HS-27A (cell line): ENCODE measurements at places on chromosomes 3 and 15.

- no peak for DNase-seq
These were observed 777 bp downstream of the LOXL1 start for GRCh38 chr15:73927003-73927475.

- DNase-seq, result no peak
These were observed 55.2 kb downstream of the PGPEP1L start for GRCh38 chr15:98952381-98952803.

DNA sequence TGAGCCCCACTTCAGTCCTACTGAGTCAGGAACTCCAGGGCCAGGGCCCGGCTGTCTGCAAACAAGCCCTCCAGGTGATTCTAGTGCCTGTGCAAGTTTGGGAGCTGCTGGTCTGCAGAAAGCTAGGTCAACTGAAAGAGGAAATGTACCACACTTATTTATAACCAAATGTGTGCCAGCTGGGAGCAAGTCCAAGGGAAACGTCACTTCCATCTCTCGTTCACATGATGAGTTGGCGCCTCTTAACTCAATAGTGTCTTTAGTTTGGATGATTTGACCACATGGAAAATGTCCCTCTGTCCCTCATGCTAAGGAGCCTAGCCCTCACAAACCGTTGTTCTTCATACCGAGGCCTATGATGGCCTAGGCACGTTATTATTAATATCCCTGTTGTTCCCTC lies 43.2 kb downstream of the GOLGA8S start:
- DNase-seq, result no peak

- no peak for DNase-seq
These were observed 491.0 kb downstream of the ROBO2 start for GRCh38 chr3:77530870-77531269.

GRCh38 chr15:38539008-38539343 lies 25.6 kb downstream of the RASGRP1 start:
- DNase-seq, result no peak

DNA sequence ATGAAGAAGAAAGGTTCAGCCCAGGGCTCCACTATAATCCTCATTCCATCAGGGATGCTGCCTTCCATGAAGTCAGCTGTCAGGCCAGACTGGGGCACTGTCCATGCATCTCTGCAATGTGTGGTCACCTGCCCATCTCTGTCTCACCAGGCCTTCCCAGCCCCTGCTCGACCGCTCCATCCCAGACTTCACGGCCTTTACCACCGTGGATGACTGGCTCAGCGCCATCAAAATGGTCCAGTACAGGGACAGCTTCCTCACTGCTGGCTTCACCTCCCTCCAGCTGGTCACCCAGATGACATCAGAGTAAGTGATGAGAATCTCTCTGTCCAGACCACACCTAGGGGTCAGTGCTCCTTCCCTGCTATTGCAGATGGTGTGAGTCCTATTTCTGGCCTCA lies 454.1 kb downstream of the EPHB1 start:
- no peak for DNase-seq

DNA sequence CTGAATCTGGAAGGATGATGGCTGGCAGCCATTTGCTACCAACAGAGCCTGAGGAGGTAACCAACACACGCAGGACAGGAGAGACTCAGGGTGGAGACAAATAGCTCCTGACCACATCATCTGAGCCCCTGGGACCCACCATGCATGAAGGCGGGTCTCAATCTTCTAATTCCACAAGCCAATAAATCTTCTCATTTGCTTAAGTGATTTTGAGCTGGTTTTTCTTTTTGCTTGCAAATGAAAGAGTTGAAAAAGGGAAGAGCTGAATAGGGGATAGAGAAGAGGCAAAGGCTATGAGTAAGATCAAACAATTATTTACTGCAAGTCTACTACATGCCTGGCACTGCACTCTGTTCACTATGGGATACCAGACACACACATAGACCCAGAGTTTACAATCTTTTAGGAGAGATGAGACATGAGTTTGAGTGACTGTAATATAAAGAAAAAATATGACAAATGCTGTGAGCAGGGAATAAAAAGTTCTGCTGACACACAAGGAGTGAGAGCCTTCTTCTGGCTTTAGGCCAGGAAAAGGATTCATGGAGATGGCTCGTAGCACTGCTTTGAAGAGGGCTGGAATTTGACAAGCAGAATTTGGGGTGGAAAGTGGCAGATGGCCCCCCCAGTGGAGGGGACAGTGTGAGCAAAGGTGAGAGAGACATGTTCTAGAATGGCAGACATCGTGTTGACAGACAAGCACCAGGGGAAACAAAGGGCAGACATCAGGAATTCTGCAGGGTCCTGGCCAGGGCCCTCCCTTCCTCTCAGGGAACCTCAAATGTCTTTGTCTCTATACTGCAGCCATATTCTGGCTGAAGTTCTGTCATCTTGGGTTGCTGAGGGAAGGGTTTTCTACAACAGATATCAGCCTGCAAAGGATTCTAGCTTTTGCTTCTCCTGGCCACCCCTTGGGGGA lies 69.8 kb upstream of the WNT5A start:
- DNase-seq, result no peak

DNA sequence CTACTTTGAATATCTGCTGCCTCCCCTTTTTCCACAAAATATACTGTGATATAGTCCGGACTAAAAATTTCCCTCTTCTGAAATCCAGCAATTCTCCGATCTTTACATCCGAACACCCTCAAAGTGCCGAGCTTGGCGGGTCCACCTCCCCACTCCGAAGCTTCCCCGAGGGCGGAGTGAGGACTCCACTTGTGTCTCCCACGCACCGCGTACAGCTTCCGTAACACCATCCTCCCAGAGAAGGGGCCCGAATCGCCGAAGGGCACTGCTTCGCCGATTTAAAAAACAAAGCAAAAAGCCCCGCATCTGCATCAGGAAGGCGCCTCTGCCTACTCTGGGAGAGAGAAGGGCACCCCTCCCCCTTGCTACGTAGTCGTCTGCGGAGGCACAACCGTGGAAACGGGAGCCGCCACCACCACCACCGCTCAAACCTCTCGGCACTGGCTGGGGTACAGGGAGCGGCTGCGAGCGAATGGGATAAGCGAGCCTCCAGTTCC lies 551 bp downstream of the NCBP2 start:
- peak; percentile 22 for DNase-seq

GRCh38 chr3:120795959-120796358 lies 53.4 kb downstream of the GTF2E1 start:
- DNase-seq, result no peak

- DNase-seq, result no peak
These were observed 115.5 kb downstream of the SLC25A26 start for GRCh38 chr3:66336333-66336766.

- DNase-seq, result no peak
These were observed 2.7 kb downstream of the LMAN1L start for GRCh38 chr15:74815121-74815934.

DNA sequence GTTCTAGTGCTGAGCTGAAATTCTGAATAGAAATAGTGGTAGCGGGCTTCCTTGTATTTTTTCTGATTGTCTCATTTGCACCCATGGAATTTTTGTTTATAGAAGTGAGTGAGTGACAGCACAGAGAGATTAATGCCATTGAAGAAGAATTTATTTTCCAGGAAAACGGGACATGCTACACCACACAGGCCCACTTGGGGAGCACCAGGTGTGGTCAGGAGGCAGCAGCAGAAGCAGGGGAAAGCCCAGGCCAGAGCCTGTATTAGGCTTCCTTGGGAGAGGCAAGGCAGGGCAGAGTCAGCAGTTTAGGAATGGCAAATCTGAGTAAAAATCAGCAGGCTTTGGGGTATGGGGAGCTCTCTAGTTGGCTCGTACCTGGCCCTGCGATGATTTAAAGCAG lies 88.4 kb upstream of the ATP11B start:
- no peak for DNase-seq

DNA sequence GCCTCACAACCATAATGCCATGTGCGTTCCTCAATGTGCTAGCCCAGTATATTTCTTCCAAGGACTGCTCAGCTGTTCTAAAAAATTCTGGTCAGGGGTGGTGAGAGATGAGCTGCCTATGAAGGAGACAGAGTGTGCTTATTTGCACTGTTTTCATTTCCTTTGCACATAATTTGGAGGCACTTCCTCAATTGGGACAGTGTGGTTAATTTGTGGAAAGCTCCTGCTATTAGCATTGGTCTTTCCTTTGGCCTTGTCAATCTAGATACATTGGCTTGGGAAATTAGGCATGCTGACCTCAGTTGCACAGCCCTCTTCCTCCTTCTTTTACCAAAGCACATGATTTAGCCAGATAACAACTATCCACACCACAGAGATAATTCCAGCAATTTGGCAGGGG lies 9.4 kb downstream of the FAM81A start:
- DNase-seq, result no peak

DNA sequence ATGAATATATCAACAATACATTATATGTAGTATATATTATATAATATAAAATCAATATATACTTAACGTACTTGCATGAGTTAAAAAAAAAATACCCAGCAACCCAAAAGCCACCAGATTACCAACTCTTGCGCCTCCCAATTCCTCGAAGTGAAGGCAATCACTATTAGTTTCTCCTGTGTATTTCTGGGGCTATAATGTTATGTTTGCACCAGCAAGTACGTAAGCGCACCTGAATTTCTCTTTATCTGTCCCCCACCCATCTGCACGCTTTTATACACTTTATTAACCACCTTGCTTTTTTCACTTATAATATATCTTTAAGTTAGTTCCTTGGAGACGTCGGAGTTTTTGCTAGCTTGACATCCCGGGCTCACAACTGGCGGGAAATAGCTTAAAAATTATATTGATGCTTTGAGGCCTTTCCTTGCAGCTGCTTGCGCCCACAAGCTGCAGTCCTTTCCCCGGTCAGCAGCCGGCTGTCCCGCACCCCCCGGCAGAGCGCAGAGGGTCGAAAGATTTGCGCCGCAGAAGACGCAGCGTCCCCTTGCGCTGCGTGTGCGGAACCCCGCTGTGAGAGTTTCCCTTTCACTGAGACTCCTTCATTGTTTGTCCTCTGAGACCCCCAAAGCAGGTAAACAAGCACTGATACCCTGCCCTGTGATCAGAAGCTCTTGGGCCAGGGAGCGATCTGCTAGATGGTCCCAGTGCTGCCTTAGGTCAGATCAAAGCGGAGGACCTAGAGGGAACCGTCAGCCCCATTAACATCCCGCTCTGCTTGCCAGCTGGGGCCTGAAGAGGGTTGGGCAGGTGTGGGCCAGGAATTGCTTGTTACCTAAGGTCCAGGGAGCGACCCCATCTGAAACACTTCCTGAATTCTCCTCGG lies 8.9 kb upstream of the EOMES start:
- no peak for DNase-seq

DNA sequence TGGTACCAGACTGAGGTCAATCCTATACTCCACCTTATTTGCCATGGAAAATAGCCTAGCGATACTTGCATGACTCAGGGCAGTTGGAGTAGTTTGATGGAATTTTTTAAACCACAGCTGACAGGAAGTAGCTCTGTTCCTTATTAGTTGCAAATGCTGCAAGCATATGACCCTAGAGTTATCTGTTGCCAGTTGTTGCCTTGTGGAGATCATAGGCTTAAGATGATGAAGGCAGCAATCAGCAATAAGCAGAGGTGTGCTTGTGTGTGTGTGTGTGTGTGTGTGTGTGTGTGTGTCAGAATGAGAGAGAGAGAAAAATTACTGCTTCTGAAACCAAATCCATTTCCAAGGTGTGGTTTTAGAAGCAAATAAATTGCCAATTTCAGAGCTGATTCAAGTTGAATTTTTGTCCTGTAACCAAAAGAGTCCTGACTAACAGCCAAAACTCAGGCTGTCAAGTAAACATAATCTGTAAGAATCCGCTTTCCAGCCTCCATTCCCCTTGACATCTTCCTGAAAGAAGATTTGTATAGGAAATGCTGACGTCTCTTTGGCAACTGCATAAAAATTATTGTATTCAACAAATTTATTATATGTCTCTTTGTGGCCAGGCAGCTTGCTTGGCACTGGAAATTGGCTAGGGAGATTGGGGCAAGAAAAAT lies 141.2 kb downstream of the SERPINI1 start:
- peak; percentile 27 for DNase-seq

GRCh38 chr3:24006-24405 lies 172.6 kb upstream of the CHL1 start:
- DNase-seq, result no peak

DNA sequence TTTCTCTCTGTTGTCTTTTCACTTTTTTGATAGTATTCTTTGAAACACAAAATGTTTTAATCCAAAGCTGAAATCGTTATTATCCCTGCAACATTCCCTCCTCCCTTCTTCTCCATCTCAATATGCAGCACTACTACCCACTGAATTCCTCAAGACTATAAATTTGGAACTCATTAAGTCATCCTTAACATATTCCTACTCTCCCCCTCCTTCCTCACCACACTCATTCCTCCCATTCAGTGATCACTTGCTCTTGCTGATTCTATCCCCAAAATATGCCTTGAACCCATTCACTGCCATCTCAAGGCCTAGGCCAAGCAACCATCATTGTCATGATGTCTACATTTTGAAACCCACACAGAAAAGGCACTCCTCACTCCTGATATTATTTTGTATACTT lies 2.4 kb upstream of the PIK3R4 start:
- DNase-seq, result no peak

DNA sequence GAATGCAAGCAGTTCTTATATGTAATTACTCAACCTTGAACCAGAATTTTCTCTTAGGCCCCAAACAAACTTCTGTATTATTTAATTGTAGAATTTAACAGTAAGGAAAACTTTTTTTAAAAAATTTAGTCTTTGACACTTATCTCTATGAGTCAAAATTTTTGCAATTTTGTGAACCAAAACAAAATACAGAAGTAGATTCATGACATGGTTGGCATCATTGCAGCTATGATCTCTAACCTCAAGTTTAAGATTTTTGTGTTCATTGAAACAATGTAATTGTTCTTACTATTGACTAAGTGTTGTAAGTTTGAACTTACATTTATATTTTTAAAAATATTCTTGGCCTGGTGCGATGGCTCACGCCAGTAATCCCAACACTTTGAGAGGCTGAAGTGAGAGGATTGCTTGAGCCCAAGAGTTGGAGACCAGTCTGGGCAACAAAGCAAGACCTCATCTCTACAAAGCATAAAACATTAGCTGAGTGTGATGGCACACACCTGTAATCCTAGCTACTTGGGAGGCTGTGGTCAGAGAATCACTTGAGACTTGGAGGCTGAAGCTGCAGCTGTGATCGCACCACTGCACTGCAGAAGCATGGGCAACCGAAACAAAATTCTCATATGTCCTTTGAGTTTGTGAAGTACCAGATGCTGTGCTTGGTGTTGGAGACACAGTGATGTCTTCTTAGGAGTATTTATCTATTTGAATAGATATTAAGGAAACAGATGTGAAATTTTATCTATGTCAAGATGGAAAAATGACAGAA lies 39.7 kb downstream of the STT3B start:
- DNase-seq, result no peak

DNA sequence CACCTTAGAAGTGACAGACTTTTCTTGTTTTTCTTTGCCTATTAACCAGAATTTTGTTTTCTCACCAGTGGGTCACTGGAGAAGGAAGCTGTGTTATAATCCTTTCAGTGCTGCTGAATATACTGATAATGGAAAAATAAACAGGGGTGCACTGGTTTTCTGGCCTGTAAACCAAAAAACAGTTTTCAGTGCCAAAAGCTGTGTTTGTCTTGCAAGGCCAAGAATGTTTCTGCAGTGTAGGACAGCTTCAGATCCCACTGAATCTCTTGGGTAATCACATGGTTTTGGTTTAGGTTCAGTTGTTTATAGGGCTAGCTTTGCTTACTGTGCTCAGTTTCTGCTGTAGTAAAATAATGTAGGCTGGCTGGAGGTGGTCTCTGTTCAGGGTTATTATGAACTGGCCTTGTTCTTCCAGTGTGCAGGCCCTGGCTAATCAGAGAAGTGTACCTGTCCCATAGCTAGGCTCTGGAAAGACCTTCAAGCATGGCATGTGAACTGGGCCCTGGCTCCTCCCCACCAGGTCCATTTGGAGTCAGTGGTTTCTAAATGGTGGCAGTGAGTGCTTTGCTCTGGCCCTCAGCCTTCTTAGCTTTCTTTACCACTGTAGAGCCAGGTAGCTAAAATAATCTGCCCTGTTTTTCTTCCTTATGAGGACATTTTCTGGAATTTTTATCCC lies 18.7 kb downstream of the PDE8A start:
- no peak for DNase-seq
